MG63 (cell line): ENCODE measurements at places on chromosomes 2 and 18. TPM values are rescaled to one million over a fixed set of nuclear protein-coding genes. Genes with fewer than 3 reads are reported as not detected.

DNA sequence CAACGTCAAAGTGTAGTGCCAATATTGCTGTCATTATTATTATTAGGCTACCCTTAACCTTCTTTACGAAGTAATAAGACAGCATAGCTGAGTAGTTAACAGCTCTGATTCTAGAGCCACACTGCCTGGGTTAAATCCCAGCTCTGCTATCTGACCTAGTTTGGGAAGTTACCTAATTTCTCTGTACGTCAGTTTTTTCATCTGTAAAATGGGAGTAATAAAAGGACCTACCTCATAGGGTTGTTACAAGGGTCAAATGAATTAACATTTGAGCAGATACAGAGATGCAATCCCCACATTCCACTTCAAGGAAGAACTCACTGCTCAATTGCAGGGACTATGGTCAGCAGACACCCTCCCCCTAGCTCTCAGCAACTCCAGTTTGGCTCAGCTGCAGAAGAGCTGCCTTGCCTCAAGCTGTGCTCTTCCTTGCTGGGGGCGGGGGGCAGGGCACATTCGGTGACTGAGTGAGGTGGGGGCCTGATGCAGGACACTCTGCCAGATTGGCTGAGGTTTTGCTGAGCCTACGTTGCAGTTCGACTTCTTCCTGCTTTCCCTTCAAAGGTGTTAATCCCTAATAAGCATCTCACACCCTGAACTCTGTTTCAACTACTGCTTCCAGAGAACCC, 11.0 kb upstream of the LGALSL start:
- DNase-seq = no peak

DNA sequence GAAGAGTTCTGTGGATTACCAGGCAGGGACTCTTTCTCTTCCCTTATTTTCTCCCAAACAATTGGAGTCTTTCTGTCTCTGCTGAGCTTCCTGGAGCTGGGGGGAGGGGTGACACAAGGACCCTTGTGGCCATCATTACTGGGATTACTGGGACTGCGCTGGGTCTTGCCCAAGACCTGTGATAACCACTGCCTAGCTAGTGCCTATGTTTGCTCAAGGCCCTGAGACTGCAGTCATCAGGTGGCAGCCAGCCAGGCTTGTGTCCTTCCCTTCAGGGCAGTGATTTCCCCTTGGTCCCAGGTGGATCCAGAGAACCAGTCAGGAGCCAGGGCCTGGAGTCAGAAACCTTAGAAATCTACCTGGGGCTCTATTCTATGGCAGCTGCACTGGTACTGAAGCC, 355.6 kb downstream of the PARD3B start:
- DNase-seq = peak; percentile 4

GRCh38 chr2:157468931-157469708, 25.2 kb upstream of the CYTIP start:
- no peak for DNase-seq

DNA sequence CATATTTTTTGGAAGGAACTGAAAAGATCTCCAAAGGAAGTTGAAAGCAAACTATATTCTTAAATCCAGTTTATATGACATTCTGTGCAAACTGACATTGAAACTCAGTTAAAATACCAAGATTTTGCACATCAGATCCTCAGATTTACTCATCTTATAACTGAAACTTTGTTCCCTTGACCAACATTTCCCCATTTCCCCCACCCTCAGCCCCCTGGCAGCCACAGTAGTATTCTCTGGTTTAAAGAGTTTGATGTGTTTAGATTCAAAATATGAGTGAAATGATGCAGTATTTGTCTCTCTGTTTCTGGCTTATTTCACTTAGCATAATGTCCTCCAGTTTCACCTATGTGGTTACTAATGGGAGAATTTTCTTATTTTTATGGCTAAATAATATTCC, 99.2 kb upstream of the ITGA4 start:
- no peak for DNase-seq

DNA sequence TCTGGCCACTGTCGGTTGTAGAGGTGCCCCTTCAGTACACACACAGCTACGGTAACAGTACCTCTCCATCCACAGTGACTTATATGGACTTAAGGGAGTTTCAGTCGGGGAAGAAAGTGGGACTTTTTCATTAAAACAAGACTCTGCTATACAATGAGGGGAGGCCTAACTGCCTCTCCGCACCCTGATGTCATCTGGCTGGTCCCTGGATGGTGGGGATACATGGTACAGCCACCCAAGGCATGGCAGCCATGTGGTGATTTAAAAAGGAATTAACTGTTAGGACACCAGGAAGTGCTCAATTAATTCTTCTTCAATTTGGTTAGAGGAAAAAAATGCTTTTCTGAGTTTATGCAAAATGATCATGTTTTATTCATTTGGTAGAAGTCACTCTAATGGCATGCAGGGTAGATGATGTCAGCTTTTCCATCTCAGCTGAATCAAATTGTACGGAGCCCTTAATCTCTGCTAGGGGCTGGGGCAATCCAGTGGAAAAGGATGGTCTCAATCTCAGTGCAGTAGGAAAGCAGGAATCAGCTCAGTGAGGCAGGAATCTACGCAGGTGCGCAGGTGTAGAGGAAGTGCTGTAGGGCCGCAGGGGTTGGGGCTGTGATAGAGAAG, 243.9 kb downstream of the PRKCE start:
- DNase-seq = no peak

DNA sequence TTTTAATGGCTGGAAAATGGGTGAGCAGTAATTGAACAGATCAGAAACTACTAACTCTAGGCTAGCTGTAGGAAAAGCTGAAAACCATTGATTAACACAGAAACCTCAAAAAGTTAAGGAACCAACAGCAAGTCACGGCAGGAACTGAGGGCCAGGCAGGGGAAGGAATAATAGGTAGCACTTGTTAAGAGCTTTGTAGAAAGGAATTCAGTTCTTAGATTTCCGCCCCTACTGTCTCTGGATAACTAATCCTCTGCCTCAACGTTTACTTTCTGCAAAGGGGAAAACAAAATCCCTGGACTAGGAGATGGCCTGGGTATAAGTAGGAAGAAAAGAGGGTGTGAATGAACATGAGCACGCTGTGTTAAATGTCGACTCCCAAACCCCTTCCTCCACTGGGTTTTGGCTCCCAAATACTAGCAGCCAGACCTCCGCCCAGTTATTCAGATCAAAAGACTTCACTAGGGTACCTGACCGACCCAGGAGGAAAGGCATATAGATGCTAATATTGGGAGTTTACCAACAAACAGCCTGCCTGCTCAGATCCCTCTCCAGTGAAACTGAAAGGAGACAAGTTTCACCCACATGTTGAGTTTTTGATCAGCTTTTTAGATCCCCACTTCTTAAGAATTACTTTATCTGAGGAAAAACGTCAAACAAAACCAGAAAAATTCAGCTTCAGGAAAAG, 12.4 kb downstream of the SMAD2 start:
- DNase-seq = no peak

DNA sequence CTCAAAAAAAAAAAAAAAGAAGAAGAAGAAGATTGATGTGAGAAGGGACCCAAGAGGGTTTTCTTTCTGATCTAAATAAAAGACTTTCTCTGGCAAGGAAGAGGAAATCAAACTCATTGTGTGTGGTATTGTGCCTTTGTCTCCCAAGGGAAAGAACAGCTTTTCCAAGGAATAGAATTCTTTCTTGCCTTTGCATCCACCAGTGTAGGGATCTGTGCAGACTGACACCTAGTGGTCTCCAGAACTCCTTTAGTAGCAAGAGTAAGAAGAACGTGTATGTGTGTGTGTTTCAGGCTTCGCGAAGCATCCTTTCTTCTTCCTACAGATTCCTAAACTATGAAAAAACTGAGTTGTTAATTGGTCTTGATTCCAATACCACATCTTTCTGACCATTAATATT, 33.5 kb upstream of the CRIM1 start:
- DNase-seq = no peak

- DNase-seq = no peak
Measured at GRCh38 chr2:233469261-233470010, 97.1 kb downstream of the USP40 start.

GRCh38 chr2:178473373-178473772, 5.0 kb downstream of the FKBP7 start:
- DNase-seq = no peak

DNA sequence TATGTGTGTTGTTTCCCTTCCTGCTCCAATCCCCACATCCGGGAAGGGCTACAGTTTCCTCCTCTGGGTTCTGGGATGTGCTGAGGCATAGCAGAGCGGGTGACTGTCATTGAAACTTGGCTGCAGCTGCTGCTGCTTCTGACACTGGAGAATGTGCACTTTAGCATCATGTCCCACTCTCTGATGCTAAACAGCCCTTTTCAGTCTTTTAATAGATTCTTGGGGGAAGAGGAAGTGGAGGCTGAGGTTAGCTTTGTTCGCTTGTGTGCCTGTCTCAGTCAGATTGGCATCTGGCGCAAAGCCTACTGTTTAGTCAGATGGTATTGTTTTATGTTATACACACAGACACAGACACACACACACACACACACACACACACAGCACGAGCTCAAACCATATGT, 136.5 kb upstream of the RND3 start:
- DNase-seq = no peak

DNA sequence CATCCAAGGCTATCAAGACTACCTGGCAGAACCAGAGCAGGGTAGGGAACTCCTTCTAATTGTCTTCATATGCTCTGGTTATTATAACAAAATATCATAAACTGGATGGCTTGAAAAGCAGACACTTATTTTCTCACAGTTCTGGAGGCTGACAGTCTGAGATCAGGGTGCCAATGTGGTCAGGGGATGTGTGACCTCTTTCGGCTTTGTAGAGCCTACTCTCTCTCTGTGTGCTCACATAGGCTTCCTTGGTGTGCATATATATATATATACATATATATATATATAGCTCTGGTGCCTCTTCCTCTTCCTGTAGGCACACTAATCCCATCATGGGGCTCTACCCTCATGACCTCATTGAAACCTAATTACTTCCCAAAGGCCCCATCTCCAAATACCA, 101.6 kb downstream of the ARL6IP6 start:
- DNase-seq = no peak

DNA sequence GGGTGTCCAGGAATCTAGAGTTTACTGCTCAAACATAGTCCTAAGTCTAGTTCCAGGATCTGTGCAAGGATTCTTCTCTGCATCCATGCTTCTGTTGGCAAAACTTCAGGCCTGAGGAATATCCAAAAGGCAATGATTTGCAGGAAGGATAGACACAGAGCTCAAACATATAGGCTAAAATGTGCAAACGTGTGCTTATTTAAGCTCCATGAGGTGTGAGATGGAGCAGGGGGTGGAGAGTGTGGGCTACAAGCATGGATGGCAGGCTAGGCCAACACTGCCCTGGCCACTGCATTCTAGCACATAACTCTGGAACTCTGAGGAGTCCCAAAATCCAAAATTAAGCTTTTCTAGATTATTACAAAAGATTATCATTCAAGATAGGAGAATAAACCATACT, 301.1 kb downstream of the PAX3 start:
- DNase-seq = no peak

DNA sequence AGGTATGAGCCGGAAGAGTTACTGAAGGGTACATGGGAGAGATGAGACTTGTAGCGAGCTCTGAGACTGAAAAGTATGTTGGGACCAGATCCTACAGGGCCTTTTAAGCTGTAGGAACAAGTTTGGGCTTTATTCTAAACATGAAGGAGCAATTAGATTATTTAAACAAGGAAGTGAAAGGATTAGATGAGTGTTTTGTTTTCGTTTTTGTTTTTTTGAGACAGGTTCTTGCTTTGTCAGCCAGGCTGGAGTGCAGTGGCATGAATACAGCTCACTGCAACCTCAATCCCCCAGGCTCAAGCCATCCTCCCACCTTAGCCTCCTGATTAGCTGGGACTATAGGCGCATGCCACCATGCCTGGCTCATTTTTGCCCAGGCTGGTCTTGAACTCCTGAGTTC, 110.7 kb downstream of the C1D start:
- DNase-seq = no peak

- DNase-seq = no peak
Measured at GRCh38 chr2:128369602-128370467, 51.2 kb upstream of the HS6ST1 start.

GRCh38 chr18:45671321-45671720, 52.7 kb upstream of the SLC14A1 start:
- no peak for DNase-seq

DNA sequence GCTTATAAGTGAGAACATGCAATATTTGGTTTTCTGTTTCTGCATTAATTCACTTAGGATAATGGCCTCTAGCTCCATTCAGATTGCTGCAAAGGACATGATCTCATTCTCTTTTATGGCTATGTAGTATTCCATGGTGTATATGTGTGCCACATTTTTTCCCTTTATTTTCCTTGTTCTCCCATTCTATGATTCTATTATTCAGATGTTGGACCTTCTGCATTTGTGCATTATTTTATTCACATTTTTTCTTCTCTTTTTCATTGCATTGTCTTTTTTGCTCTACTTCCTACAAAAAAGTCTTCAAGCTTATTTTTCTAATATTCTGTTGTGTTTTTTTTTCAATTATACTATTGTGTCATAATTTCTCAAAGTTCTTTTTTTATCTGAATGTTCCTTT, 11.1 kb upstream of the ANTXR1 start:
- no peak for DNase-seq

DNA sequence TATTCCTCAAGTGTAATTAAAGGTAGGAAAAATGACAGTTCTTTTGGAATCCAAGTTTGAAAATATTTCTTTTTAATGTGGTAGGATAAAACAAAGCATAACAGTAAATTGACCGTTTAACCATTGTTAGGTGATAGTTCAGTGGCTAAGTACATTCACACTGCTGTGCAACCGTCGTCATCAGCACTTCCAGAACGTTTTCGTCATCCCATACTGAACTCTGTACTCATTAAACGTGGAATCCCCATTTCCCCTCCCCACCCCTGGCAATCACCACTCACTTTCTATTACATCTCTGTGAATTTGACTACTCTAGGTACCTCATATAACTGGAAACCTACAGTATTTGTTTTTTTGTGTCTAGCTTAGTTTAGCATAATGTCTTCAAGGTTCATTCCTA, 32.9 kb upstream of the FZD5 start:
- no peak for DNase-seq

DNA sequence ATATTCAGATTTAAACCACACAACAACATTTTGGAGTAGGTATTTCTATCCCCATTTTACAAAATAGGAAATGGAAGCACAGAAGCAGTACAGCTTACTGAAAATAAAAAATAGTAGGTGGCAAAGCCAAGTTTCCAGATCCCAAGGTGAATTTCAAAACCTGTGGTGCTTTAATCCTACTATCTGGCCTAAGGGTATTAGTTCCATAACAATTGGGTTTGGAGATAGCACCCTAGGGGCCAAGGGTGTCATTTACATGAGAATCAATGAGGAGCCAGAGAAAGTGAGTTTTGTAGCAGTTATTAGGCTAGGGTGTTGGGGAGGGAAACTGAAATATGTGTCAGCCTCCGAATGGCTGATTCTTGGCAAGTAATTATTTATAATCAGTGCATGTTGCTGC, 24.9 kb downstream of the OSBPL6 start:
- no peak for DNase-seq

AQP4 gene
- not detected in 2 replicates for total RNA-seq

PTPRN gene
- total RNA-seq = not detected in 2 replicates

RAPH1 gene
- total RNA-seq = 12.5 and 57.0 TPM in 2 replicates

EVX2 gene
- not detected in 2 replicates for total RNA-seq

CD226 gene
- 0.07 and 0.10 TPM in 2 replicates for total RNA-seq

REG1B gene
- total RNA-seq = not detected in 2 replicates

GPR155 gene
- 3.0 and 23.3 TPM in 2 replicates for total RNA-seq

KCNIP3 gene
- 7.7 and 14.1 TPM in 2 replicates for total RNA-seq

LYPD6B gene
- total RNA-seq = 1.6 TPM in 1 of 2 replicates, not detected in the other

TMEM178A gene
- total RNA-seq = not detected in 2 replicates

IL36B gene
- total RNA-seq = not detected in 2 replicates
